Tibial artery (tissue), 4 donors: ENCODE measurements at places on chromosomes 5 and 9.

DNA sequence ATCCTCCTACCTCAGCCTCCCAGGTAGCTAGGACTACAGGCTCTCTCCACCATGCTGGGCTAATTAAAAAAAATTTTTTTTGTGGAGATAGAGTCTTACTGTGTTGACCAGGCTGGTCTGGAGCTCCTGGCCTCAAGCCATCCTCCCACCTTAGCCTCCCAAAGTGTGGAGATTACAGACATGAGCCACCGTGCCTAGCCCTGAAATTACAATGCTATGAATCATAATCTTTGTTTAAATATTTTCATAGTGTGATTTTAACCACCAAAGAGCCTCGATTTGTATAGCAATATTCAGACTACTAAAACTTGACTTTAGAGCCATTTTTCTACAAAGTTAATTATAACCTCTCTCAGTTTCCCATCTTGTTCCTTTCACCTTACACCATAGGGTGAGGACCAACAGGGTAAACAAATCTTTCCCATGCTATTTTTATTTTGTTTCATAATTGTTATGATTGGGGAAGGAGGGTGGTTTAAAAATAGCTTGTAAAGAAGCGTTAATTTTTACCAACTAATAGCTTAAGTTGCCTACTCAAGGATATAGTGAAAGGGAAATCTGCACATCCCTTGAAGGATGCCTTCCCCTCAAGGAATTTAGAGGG lies 32.7 kb downstream of the UBE2D2 start:
- H3K4me1 ChIP-seq: peaks cover 11% of the 10 kb centered on the region
- H3K36me3 ChIP-seq: no peaks in the 10 kb centered on the region
- no peak for DNase-seq
- no peak overlapping the region for H3K4me3 ChIP-seq
- H3K27me3 ChIP-seq: no peaks in the 10 kb centered on the region
- H3K27ac ChIP-seq: no peak overlapping the region

DNA sequence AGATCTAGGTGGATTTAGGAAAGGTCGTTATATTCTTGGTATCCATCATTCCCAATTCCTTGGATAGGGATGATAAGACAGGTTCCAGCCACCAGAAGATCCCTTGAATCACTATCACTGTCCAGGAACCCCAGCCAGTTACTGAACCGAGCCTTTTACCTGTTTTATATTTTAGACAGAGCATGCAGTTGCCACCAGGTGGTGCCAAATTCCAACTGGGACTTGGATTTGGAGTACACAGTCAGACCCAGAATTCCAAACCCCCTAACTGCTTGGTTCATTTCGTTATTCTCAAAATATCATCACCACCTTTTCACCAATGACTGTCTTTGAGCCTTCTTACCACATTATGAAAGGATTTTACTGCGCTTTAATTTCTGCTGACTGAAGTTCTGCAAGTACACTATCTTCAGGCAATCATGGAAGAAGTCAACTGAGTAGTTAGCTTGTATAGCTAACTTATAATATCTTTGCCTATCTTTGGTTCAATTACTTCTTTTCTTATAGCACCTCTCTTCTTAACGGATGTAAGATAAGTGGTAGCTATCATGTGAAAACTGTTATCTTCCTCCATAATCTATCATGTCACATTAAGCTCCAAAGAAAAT lies 191.8 kb downstream of the PRR16 start:
- no peaks in the 10 kb centered on the region for H3K27me3 ChIP-seq
- no peaks in the 10 kb centered on the region for H3K36me3 ChIP-seq
- H3K27ac ChIP-seq: no peak overlapping the region
- no peaks in the 10 kb centered on the region for H3K4me1 ChIP-seq
- no peak for DNase-seq

DNA sequence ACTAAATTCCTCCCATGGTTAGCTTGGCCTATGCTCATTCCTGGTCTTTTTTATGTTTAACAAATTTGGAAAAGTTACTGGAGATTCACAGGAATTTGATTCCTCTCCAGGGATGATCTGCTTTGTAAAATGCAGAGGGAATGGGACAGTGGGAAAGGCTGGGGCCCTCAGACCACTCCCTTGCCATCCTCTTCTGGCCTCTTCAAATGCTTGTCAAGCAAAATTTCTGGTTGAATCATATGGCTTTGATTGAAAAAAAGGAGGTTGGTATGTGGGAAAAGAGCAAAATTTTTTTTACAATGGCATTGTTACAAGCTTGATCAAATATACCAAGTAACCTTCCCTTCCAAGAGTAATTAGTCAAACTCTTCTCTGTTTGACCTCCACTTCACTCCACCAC lies 225.1 kb downstream of the PIK3R1 start:
- H3K27ac ChIP-seq: no peak overlapping the region
- no peak for DNase-seq
- no peaks in the 10 kb centered on the region for H3K36me3 ChIP-seq
- no peaks in the 10 kb centered on the region for H3K27me3 ChIP-seq

GRCh38 chr5:151557951-151558350 lies 33.2 kb downstream of the FAT2 start:
- H3K36me3 ChIP-seq: no peaks in the 10 kb centered on the region
- DNase-seq: no peak
- no peak overlapping the region for H3K4me3 ChIP-seq

- H3K4me1 ChIP-seq: peaks cover 10% of the 10 kb centered on the region
- H3K27ac ChIP-seq: no peak overlapping the region
- H3K4me3 ChIP-seq: no peak overlapping the region
- H3K27me3 ChIP-seq: peaks cover 3% of the 10 kb centered on the region
- H3K36me3 ChIP-seq: no peaks in the 10 kb centered on the region
Measured at GRCh38 chr9:134164879-134165278, 515 bp upstream of the RNU6ATAC start.

DNA sequence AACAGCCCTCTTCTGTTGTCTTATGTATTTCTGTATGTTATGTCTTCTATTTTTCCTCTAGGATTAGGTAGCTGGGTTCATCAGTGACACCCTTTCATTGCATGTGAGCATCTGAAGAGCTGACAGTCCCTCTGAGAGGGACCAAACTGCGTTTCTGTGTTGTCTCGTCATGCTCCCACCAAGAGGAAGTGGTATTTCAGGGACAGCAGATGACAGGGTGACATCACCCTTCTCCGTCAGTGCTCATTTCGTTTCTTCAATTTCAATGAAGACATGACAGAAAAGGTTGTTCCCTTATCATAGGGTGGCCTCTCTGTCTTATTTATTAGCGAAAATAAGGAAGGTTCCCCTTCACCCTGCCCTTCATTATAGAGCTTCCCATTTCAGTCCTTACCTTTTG lies 225.9 kb upstream of the NR4A3 start:
- H3K4me3 ChIP-seq: no peak overlapping the region
- H3K36me3 ChIP-seq: no peaks in the 10 kb centered on the region
- H3K27ac ChIP-seq: no peak overlapping the region
- H3K4me1 ChIP-seq: no peaks in the 10 kb centered on the region
- no peaks in the 10 kb centered on the region for H3K27me3 ChIP-seq
- no peak for DNase-seq

- no peaks in the 10 kb centered on the region for H3K27me3 ChIP-seq
- H3K4me1 ChIP-seq: no peaks in the 10 kb centered on the region
- H3K36me3 ChIP-seq: peaks cover 74% of the 10 kb centered on the region
- H3K27ac ChIP-seq: no peak overlapping the region
Measured at GRCh38 chr9:104885818-104886709, 41.9 kb downstream of the ABCA1 start.

DNA sequence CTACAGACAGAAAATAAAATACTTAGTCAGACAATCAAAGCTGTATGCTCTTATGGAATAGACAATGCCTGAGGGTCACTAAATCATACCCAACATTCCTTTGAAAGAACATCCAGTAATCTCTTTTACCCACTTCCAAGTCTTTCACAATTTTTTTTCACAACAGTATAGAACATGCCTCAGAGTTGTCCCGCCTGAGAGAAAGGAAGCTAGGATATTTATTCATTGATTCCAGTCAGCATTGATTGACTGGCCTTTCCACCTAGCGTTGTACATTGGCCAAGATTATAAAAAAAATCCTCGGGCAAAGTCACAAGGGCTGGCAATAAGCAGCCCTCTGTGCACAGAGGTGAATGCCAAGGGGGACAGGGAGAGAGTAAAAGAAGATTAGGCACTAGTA lies 318.1 kb upstream of the PIK3R1 start:
- no peak for DNase-seq
- H3K36me3 ChIP-seq: no peaks in the 10 kb centered on the region
- no peaks in the 10 kb centered on the region for H3K4me1 ChIP-seq

GRCh38 chr5:150158170-150158949 lies 2.7 kb upstream of the PDGFRB start:
- DNase-seq: no peak
- H3K4me1 ChIP-seq: peaks cover 68% of the 10 kb centered on the region
- no peaks in the 10 kb centered on the region for H3K27me3 ChIP-seq
- H3K36me3 ChIP-seq: peaks cover 4% of the 10 kb centered on the region

DNA sequence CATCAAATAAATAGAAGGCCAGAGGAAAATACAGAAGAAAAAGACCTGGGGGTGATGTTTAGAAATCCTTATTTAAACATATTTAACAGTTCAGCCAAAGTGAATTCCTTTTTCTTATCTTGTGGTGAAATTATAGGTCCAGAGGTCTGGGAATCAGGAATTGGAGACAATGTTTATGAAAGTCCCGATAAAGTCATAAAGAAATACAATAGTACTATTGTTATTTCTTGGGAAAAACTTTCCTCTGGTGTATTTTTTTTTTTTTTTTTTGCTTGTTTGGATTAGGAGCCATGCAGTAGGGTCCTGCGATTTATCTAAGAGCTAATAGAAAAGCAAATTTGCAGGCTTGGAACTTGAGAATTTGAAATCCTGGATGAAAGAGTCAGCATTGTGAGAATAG lies 426 bp downstream of the C7 start:
- H3K27me3 ChIP-seq: no peaks in the 10 kb centered on the region
- no peak overlapping the region for H3K27ac ChIP-seq
- no peak for DNase-seq

GRCh38 chr5:142447887-142448286 lies 123.1 kb upstream of the SPRY4 start:
- DNase-seq: no peak
- no peak overlapping the region for H3K27ac ChIP-seq
- no peaks in the 10 kb centered on the region for H3K27me3 ChIP-seq
- H3K4me3 ChIP-seq: no peak overlapping the region
- H3K36me3 ChIP-seq: no peaks in the 10 kb centered on the region

DNA sequence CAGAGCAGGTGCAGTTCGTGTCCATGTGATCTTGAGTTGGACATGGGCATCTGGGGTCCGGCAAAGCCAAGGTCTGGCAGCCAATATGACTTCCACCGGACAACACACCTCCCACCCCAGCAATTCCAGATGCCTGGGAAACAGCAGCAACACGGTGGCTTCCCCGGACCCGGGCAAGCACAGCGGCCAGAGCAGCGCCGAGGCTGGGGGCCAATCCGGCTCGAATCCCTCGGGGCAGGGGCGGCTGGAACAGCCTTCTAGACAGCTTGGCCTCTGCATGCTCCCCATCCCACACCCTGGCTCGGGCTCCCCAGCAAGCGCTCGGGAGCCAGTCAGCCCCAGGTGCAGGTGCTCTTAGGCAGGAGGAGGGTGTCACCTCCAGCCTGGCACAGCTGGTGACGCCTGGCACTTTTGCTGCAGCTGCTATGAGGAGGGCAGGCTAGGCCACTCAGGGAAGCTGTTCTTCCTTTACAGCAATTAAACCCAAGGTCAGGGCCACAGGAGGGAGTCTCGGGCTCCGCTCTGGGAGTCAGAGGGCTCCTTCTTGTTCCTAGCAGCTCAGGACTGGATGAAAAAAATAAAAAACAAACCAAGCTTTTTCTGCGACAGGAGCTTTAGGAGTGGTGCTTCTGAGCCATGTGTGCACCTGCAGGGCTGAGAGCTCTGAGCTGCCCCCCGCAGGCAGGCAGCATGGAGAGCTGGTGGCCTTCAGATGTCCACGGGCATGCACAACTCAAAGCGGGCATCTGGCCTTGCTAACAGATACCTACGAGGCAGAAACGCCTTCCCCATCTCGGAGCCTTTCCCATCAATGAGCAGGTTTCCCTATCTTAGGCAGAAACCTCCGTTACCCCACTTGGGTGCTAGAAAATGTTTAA lies 28.2 kb downstream of the DBH start:
- no peaks in the 10 kb centered on the region for H3K36me3 ChIP-seq
- H3K4me3 ChIP-seq: no peak overlapping the region
- no peak for DNase-seq
- no peak overlapping the region for H3K27ac ChIP-seq

- H3K4me3 ChIP-seq: no peak overlapping the region
- peak overlapping the region; percentile 32 for H3K27ac ChIP-seq
- no peaks in the 10 kb centered on the region for H3K36me3 ChIP-seq
- no peak for DNase-seq
Measured at GRCh38 chr5:78540335-78541085, 108.1 kb downstream of the LHFPL2 start.
